CD4-positive, alpha-beta T cell treated with Interleukin-4 for 4 hours (primary cell): ENCODE measurements at places on chromosomes 11 and 22.

DNA sequence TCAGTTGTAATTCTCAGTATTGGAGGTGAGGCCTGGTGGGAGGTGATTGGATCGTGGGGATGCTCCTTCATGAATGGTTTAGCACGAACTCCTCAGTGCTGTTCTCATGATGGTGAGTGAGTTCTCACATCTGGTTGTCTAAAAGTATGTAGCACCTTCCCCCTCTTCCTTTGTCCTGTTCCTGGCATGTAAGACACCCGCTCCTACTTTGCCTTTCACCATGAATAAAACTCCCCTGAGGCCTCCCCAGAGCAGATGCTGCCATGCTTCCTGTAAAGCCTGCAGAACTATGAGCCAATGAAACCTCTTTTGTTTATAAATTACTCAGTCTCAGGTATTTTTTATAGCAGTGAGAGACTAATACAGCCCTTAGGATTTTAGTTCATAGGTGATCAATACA is 191.5 kb downstream of the MAML2 start:
- no peak for DNase-seq

- no peak for DNase-seq
Observed at GRCh38 chr11:130037058-130037457, 32.6 kb upstream of the APLP2 start.

- peak; percentile 54 for DNase-seq
Observed at GRCh38 chr22:50548040-50548920, 2.6 kb downstream of the KLHDC7B start.

DNA sequence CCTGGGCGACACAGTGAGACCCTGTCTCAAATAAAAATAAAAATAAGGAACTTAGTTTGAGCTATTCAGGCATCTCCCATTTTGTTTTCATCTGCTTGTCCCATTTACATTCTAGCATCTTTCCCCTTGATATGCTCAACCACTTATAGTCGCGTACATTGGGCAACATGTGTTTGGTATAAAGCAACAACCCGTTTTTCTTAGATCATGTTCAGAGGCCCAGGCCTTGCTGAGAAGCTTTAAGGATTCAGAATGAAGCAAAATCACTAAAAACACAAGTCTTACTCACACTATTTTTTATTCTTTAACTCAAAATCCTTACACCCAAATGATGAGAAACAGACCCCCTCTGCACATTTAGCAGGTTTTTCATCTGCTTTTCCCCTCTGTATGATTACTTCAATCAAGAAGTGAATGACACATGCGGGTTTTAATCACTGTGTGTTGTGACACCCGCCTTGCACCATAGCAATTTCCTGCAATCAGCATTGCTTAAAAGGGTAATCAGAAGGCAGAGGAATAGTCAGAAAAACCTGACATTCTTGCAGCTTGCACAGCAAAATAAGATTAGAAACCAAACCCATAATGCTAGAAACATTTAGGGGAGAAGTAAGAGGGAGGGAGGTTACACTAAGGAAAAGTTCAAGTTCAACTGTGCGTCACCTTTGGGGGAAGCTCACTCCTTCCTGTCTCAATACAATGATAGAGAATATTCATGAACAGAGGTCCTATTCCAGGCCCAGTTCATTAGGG is 25.9 kb downstream of the ALG9 start:
- DNase-seq = no peak

DNA sequence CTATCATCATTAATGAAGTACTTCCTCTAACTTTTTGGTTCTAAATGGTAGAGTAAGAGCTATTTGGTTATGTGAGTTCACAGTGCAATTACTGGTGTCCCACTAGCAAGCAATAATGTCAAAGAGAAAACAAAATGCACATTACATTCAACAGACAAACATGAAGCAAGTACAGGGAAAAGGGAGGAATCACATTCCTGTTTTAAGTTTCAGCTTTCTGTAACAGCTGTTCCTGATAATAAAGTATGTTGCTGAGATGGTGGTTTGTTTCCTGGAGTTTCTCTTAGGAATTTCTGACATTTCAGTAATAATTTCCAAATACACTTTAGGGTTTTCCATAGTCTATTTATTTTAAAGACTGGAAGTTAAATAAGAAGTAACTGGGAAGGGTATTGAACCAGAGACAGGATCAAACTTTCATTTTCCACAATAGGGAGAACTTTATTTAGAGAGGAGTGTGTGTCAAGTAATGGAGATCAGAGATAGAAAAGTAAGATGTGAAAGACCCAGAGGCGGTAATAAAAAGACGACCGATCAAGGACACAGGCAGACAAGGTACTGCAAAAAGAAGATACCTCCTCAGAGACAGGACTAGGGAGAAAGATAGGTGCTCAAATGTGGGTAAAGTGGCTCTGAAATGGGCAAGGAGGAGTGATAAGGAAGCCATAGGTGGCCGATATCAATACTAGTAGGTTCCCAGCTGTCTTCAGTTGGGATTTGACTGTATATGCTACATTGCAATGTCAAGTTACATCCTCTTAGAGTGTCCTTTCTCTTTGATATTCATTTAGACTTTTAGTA is 20.8 kb upstream of the CLNS1A start:
- no peak for DNase-seq

DNA sequence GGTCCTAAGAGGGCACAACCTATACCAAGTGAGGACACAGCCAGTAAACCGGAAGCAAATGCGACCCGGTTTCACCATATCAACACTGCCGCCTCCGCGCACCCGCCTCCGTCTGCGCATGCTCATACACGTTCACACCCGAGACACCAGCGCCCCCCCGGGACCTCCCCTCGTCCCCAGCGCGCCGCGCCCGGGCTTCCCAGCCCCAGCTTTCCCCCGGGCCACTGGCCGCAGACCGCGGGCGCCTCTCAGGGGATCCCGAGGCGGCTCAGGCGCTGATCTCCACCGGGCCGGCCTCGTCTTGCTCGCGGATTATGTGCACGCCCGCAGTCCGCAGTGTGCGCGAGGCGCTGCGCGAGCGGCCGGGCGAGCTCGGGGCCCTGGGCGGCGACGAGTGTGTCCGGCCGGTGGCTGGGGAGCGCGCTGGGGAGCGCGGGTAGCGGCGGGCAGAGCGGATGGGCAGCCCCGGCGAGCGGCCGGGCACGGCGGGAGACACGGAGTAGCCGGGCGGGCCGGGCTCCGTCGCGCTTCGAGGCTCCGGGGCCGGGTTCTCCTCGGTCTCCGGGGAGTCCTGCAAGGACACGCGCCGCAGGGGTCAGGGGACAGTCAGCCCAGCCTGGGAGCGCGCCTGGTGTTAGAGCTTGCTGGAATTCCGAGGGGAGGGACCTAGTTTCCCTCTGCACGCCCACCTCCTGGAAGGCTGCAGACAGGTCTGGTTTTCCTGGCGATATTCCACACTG is 2.0 kb downstream of the HEPN1 start:
- peak; percentile 81 for DNase-seq

GRCh38 chr11:38416141-38416540 is 1818.1 kb upstream of the RAG2 start:
- DNase-seq = no peak

DNA sequence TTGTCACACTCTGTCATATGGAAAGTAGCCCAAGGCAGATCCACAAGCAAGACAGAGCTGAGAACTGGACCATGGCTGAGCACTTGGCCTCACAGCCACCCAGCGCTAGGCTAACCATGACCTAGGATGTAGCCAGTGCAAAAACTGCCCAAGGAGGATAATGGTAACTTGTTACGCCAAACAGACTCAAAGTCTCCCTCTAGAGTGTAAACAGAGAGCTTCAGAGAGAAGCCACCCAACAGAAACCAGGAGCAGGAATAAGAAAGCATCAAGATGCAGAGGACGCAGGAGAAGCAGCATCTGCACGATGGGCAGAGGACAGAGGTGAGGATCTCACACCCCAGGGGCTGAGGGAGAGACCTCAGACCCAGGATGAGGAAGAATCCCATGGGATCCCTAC is 97.9 kb downstream of the RCN1 start:
- no peak for DNase-seq

- no peak for DNase-seq
Observed at GRCh38 chr11:133048270-133048669, 484.0 kb downstream of the OPCML start.

GRCh38 chr11:29260939-29261705 is 755.7 kb downstream of the KCNA4 start:
- no peak for DNase-seq

- no peak for DNase-seq
Observed at GRCh38 chr11:122521626-122522025, 133.9 kb upstream of the UBASH3B start.

DNA sequence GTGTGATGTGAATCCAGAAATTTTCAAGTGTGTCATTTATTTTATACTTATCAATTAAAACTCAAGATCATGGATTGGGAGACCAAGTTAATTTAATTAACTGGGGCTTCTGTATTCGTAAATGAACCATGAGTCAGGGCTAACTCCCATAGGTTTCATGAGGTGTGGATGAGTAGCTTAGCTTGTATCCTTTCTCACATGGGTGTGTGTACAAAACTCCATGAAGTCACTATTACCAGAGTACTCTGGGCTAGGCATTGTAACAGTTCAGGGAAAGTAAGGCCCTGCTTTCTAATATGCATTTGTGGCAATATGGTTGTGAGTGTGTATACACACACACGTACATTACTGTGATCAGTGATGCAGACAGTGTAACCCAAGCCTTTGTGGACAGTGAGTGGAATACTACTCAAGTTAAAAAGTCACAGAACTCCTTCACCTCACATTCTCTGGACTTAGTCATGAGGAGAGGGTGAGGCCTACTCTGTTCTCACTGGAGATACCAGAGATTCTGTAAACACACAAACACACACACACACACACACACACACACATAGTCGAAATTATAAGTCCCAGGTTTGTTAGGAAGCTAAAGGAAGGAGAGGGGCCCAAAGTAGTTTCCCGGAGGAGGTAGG is 3.5 kb downstream of the CNTF start:
- DNase-seq = no peak

DNA sequence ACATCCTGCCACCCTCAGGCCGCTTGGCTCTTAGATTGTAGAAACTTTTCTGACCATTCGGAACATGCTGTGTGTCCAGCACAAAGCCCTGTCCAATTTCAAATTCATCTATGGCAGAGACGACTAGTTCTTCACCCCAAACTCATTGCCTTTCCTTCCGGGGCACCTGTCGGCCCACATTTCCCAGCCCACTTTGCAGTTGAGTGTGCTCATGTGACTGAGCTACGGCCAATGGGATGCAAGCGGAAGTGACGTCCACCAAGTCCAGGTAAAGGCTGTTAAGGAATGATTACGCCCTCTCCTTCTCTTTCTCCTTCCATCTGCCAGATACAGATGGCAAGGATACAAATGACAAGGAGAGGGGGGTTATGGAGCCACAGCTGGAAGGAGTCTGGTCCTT is 32.5 kb downstream of the SYT13 start:
- no peak for DNase-seq

DNA sequence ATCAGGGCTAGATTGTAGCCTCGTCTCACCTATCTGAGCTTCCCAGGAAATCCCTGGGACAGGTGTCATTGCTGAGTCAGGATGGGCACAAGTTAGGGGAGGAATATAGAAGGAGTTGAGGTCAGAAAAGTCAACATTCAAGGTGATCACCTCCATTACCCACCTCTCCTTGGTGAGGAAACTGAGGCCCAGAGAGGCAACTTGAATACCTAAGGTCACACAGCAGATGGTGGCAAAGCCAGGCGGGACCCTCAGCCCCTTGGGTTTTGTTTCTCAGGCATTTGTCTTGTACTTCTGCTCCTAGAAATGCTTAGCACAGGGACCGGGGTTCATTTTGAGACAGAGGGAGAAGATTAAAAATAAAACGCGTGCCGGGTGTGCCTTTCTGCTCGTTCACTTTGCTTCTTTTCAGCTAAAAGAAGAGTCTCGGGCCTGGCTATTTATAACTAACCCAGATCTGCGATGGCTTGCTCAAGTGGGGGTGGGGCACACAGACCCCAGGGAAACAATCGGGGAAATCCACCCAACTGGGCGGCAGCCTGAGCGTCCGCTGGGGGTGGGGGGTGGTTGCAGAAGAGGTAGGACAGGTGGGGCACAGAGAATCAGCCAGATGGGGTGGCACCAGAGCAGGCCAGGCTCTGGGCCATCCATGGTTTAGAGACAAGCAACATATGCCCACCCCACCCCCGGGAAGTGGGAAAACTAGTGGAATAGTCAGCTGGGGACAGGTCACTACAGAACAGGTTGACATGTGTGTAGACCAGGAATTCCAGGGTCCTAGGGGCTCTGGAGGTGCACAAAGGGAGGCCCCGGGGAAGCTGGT is 3.9 kb upstream of the GNAZ start:
- no peak for DNase-seq
